Stimulated activated CD4-positive, alpha-beta T cell treated with anti-CD3 and anti-CD28 coated beads, Interleukin-15, amount 100 ng/mL, for 1 hour (primary cell): ENCODE measurements at places on chromosomes 16 and 17.

GRCh38 chr17:71460943-71461342 is 659.9 kb upstream of the SOX9 start:
- DNase-seq: no peak

DNA sequence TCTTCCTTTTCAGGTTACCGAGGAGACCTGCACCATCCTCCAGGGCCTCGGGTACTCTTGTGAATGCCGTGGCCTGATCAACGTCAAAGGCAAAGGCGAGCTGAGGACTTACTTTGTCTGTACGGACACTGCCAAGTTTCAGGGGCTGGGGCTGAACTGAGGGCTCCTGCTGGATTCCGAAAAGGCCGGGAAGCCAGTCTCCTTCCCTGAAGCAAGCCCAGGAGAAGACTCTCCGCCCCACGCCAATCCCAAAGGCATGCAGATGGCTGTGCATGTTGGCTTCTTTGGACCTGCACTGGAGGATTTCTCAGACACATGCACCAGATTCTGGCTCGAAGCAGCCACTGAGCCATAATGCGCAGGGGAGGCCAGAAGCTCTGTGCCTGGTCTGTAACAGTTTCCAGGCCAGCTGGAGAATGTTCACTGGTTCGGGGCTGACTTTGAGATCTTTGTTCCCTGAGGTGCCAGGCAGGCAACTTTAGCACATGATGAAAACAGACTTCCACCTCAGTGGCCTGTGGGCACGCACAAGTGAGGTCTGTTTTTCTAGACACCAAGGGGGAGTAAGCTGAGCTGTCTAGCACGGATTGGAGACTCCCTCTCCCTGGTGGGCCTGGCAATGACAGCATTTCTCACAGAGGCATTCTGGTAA is 49.1 kb downstream of the ADCY7 start:
- no peak for DNase-seq

GRCh38 chr16:82957212-82957611 is 330.4 kb downstream of the CDH13 start:
- no peak for DNase-seq

DNA sequence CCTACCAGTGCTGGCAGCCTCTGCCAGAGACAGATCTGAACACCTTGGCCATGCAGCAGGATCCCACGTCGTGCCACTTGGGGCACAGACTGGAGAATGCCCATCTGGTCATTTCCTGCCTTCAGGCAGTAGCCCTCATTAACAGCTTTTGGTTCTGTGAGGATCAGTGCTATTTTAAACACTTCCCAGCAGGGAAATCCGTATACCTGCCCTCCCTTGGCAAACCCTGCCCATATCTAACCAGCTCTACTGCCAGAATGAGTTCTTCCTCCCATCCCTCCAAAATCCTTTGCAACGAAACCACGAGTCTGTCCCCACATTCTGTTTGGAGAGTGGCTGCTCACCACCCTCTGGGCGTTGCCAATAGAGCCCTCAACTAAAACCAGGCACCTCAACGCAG is 245.7 kb downstream of the ENGASE start:
- DNase-seq: no peak

GRCh38 chr16:89012622-89012995 is 35.6 kb upstream of the CBFA2T3 start:
- DNase-seq: no peak

DNA sequence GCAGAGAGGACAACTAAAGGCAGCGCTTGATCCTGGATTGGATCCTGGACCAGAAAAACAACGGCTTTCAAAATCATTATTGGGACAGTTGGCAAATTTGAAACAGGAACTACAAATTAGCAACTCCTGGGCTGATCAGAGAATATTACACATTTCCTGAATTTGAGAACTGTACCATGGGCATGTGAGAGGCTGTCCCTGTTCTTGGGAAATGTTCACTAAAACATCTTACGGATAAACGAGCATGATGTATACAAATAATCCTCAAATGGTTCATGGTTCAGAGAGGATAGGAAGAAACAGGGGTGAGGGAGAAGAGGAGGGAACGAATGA is 2.3 kb upstream of the ITGAE start:
- DNase-seq: no peak

- no peak for DNase-seq
These were observed 38.6 kb downstream of the LITAFD start for GRCh38 chr16:8920645-8921346.

GRCh38 chr17:41463746-41464145 is 3.4 kb downstream of the KRT32 start:
- no peak for DNase-seq

DNA sequence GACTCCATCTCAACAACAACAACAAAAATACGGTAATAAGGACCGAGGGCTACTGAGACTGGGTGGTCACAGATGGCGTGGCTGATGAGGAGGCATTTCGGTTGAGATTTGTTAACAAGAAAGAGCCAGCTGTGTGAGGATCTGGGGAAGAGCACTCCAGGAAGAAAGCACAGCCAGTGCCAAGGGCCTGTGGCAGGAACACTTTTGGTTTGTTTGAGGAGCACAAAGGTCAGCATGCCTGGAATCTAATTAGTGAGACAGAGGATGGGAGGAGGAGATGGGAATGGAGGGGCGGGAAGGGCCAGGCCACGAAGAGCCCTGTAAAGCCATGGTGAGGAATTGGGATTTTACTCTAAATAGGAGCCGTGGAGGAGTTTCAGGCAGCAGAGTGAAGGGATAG is 24.9 kb downstream of the HASPIN start:
- DNase-seq: no peak

GRCh38 chr17:43449470-43450248 is 34.1 kb upstream of the DHX8 start:
- DNase-seq: no peak

DNA sequence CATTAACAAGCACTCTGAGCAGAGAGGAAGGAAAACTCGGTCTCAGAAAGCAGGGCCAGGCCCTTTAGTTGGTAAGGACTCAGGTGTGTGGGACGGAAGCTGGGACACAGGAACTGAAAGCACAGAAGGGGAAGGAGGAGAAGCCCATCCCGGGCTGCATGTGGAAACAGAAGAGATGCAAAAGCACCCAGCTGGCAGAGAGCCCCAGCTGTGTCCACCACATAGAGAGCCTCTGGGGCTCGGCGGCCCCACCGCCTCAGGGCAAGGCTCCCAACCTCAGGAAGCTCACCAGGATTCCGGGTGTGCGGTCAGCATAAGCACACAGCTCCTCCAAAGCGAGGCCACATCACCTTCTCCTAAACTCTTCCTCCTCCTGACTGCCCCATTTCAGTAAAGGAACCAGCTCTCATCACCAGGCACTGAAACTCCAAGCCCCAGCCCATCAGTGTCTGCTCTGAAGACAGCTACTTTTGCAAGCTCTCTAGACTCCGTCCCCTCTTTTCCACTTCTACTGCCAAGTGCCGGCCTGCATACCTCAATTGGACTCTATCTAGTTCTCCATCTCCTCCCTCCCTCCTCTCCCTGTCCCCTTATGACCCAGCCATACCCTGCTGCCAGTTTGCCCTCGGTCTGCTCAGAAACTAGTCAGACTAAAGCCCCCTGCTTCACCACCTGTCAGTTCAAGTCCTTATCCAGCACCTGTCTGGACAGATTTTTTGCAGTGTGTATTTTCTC is 6.0 kb downstream of the ST3GAL2 start:
- DNase-seq: no peak

DNA sequence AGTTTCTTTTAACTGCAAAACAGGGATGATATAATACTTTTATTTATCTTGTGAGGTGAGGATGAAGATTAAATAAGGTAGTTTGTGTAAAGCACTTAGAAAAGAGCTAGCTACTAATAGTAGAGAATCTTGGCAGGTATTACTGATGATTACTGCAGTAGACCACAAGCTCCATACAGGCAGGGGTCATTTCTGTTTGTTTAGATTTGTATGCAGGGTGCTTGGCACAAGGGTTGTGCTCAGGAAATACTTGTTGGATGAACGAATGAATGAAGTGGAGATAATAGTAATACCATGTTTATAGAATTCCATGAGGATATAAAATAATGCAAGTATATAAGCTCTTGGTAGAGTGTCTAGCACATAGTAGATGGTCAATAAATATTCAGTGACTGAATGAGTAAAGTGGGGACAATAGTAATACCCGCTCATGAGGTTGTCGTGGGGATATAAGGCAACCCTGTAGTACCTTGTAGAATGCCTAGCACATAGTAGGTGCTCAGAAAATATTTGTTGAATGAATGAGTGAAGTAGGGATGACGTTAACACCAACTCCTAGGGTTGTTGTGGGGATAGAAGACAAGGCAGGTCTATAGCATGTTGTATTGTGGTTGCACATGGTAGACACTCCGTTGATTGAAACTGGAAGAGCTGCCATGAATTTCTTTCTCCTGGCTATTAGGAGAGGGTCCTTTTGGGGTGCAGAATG is 83.0 kb downstream of the ABCC1 start:
- DNase-seq: no peak

- no peak for DNase-seq
These were observed 9.5 kb downstream of the CLTC start for GRCh38 chr17:59629174-59629573.

GRCh38 chr16:49330562-49331201 is 42.9 kb upstream of the C16orf78 start:
- no peak for DNase-seq

GRCh38 chr17:28946239-28946638 is 5.1 kb downstream of the PHF12 start:
- no peak for DNase-seq

DNA sequence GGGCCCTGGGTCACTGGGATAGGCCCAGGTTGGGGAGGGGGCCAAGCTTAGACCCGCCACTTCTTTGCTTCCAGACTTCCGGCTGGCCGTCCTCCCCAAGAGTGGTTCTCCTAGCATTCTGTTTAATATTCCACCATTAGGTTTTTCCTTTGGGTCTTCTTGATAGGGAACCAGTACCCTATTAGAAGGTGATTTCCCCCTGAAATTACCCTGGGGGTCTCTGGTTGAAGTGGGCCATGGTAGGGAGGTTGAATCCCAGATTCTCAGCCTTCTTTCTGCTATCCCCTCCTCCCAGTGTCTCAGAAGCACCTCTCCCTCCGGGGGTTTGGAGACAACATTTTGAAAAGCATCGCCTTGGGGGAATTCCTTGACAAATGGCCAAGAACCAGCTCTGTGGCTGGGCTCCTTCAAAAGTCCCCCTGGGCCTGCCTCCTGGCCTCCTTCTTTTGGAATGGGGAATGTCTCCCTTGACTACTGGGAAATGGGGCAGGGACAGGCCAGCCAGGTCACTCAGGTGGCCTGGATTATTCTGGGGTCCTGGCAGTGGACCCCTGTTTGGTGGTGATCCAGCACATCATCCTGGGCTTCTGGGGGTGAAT is 5.7 kb downstream of the LASP1 start:
- DNase-seq: no peak
